A549 treated with Hydrocortisone at 1 μM for 4 hours (cell line): ENCODE measurements at places on chromosomes 16 and 17. TPM values are rescaled to one million over a fixed set of nuclear protein-coding genes. Genes with fewer than 3 reads are reported as not detected.

The KRTAP9-2 gene
- total RNA-seq, result not detected in 5 replicates

The TBC1D3B gene
- 2.1 to 3.6 TPM (median 2.5 TPM) in 5 replicates for total RNA-seq

The CES1 gene
- total RNA-seq, result 31.7 to 46.7 TPM (median 35.3 TPM) in 5 replicates

The CLDN9 gene
- total RNA-seq, result 0.33 to 0.55 TPM (median 0.47 TPM) in 5 replicates
